RPMI7951 (cell line): ENCODE measurements at places on chromosomes 6 and 20.

- no peak for DNase-seq
Observed at GRCh38 chr6:160218810-160219209, 39.8 kb downstream of the SLC22A2 start.

GRCh38 chr20:2986466-2986865, 57.0 kb upstream of the GNRH2 start:
- no peak for DNase-seq

DNA sequence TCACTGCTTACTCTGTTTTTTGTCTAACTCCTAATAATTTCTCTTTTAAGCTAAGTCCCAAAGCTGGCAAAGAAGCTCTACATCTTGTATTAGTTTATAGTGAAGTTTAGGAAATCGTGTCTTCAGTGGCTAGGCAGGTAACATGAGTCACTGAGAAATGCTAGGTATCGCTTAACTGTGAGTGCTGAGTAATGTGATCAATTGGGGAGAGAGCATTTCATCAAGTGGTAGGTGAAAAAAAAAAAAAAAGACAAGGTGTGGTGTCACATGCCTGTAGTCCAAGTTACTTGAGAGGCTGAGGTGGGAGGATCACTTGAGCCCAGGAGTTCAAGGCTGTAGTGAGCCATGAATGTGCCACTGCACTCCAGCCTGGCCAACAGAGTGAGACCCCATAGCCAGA, 125.3 kb downstream of the FAM83B start:
- no peak for DNase-seq

DNA sequence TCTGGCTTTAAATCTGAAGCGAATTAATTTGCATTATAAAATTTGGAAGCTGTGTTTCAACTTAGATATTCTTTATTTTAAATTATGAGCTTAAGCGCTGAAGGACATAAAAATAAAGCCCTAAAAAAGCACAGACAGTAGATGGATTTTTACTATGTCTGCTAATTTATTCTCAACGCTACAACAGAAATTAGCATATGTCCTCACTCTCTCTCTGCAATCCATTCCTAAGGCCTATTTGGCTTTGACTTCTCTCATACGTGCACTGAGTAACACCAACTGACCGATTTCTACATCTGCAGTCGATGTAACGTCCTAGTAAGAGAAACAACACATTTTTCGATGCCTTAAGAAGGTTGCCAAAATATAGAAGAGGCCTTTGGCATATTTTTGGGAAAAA, 23.7 kb downstream of the HEBP2 start:
- no peak for DNase-seq

GRCh38 chr6:139369568-139370282, 4.7 kb downstream of the CITED2 start:
- peak; percentile 59 for DNase-seq

- DNase-seq, result peak; percentile 63
Observed at GRCh38 chr20:50635676-50636600, 55.4 kb downstream of the RIPOR3 start.

GRCh38 chr20:57396984-57397692, 5.9 kb downstream of the RBM38 start:
- DNase-seq, result no peak

- DNase-seq, result no peak
Observed at GRCh38 chr6:72781624-72782023, 159.8 kb downstream of the KCNQ5 start.

DNA sequence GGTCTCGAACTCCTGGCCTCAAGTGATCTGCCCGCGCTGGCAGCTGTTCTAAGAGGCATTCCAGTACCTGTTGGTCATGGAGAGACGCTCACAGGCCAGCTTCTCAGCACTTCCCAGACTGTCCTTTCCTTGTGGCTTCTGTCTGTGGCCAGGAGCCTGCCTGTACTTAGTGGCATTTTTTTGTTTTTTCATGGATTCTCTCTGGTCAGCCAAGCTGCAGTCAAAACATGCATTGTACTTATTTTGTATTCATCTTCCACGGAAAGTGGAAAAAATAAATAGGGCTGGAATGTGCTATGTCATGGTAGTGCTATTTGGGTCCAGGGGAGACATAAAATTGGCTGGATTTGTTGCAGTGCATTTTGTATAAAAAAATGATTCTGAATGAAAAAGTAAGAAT, 29.1 kb downstream of the ZDHHC14 start:
- no peak for DNase-seq

GRCh38 chr6:45970326-45970725, 45.3 kb downstream of the CLIC5 start:
- no peak for DNase-seq

GRCh38 chr6:25138934-25139415, 140.2 kb upstream of the CARMIL1 start:
- peak; percentile 44 for DNase-seq

DNA sequence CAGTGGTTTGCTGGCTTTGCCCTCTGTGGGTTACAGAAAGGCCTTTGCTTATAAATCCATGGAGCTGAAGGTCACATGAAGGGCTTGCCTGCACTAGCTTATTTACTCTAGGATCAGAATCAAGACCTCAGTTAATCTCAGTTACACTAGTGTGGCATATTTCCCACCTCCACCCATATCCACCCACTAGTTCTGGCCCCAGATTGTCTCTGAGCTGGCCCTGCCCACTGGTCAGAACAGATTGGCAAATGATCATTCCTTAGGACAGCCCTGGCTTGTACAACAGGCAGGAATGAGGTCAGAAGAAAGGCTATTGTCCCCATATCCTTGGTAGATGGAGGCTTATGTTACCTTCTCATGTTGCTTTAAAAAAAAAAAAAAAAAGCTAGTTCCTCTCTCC, 33.3 kb upstream of the SASH1 start:
- DNase-seq, result no peak

DNA sequence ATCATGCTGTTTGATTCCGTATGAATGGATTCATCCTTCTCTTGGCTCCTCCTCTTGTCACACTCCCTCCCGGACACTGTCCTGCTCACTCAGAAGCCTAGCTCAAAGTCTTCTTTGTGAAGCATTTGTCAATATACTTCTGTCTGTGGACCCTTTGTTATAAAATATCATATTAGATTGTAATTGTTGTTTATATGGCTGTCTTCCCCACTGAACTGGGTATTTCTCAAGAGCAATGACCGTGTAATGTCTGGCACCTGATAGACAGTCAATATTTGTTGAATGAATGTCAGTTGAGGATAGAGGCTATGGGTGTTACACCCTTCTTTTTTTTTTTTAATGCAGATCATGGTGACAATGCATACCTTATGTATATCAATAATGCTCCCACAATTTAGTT, 335.3 kb downstream of the SOX4 start:
- no peak for DNase-seq

DNA sequence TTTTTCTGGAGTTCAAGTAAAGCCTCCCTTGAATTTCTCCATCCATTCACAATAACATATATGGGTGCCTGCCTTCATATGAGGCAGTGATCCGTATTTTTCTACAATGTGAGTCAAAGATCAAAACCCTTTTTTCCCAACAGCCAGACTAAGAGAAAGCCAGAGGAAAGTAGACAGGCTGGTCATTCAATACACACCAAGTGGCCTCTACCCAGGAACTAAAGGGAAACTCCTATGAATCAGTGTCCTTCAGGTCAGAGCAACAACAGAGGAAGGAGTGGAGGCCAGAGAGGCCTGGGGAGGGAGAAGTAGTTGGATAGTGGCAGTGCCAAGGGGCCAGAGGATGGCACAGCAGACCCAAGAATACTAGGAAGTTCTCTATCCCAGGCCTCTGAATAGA, 23.8 kb downstream of the SIM1 start:
- DNase-seq, result no peak
